ENCODE measurements at places on chromosomes 4 and X. TPM values are rescaled to one million over a fixed set of nuclear protein-coding genes. Genes with fewer than 3 reads are reported as not detected.

DNA sequence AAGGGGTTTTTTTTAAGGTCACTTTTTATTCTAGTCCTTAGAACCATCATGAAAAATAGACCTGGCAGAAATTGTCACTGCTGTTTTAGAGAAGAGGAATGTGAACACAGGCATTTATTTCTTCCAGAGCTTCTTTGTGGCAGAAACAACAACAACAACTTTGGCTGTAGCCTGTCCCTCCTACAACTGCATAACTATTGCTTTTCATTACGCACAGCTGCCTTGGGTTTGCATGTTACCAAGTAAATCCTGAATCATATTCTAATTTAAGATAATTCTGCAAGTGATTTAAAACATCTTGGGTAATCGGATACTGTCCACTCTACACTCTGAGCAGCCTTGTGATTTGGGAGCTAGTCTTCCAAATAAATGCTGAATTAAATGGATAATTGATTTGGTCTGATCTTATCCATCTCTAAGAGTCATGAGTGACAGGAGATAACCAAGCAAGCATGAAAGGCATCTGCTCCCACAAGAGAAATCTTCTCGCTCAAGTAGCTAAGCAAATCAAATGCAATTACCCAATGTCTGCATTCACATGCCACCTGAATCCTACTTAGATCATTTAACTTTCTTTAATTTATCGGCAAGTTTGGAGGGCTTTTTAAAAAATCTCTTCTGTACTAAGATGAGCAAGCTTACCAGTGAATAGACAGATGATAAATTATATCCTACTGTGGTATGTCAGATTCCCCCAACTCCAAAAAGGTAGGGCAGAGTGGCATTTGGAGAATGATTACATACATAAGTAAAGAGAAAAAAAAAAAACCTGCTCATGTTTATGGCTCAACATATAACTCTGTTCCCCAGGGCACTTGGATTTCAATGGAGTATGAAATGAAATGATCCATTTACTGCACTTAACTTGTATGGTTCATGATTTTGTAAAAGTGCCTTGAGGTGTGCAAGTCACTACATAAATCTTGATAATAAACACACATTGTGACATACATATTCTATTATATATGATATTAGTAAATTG, 73.6 kb downstream of the EGF start:
- no peak for DNase-seq
- H3K27me3 ChIP-seq, result no peaks in the 10 kb centered on the region
- H3K36me3 ChIP-seq, result no peaks in the 10 kb centered on the region
- no peaks in the 10 kb centered on the region for H3K4me1 ChIP-seq
- H3K4me3 ChIP-seq, result no peak overlapping the region

DNA sequence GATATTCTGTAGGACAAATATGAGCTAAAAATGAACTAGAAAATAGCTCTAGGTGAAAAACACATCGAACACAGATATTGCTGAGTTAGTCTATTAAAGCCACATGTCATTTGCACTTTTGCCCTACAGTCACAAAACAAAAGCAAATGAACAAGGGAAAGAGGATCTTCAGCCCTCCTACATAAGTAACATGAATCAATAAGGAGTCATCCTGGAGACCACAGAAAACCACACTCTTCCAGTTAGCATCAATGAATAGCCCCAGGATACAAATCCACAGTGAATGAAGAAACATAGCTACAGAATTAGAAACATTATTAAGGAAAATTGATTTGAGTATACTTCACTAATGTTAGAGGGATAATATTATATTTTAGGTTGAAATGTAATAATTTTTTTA, 311.4 kb downstream of the MAPK10 start:
- H3K4me1 ChIP-seq, result no peaks in the 10 kb centered on the region
- no peaks in the 10 kb centered on the region for H3K36me3 ChIP-seq
- no peak overlapping the region for H3K4me3 ChIP-seq

DNA sequence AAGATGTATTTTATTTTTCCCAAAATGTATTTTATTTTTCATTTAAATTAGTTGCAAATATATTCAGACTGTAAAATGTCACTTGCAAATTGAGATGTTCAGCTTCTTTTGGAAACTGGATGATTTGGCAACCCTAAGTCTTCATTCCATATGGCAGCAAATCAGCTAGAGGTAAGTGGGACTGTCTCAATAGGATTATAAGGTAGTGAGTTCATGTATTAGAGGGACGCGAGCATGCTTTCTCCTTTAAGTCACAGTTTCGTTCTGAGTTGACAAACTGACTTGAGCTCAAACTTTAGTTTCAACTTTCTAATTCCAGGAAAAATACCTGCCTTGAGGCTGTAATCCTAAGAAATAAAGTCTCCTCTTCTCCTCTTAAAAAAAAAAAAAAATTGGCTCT, 44.2 kb upstream of the TMEM131L start:
- DNase-seq, result no peak
- H3K4me3 ChIP-seq, result no peak overlapping the region
- H3K36me3 ChIP-seq, result no peaks in the 10 kb centered on the region
- H3K27me3 ChIP-seq, result no peaks in the 10 kb centered on the region
- H3K27ac ChIP-seq, result no peak overlapping the region

DNA sequence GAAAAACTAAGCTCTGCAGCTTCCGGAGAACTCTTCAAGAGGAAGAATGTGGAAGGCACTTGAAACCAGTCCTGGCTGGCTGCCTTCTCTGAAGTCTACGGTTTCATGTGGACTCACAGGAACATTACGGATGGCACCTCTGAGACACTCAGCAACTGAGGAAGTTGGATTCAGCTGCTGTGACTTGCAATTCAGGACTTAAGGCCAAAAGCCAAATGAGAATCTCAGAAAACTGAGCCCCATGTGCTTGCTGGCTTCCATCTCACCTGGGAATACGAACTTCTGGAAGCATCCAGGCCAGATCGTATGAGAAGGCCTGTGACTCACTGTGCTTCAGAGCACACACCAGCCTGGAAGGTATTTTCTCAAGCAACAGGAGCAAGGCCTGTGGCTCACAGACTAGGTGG, 107.8 kb upstream of the GPC4 start:
- no peak overlapping the region for H3K27ac ChIP-seq
- H3K4me3 ChIP-seq, result no peak overlapping the region
- H3K4me1 ChIP-seq, result no peaks in the 10 kb centered on the region

Gene FRMPD3
- total RNA-seq, result not detected

DNA sequence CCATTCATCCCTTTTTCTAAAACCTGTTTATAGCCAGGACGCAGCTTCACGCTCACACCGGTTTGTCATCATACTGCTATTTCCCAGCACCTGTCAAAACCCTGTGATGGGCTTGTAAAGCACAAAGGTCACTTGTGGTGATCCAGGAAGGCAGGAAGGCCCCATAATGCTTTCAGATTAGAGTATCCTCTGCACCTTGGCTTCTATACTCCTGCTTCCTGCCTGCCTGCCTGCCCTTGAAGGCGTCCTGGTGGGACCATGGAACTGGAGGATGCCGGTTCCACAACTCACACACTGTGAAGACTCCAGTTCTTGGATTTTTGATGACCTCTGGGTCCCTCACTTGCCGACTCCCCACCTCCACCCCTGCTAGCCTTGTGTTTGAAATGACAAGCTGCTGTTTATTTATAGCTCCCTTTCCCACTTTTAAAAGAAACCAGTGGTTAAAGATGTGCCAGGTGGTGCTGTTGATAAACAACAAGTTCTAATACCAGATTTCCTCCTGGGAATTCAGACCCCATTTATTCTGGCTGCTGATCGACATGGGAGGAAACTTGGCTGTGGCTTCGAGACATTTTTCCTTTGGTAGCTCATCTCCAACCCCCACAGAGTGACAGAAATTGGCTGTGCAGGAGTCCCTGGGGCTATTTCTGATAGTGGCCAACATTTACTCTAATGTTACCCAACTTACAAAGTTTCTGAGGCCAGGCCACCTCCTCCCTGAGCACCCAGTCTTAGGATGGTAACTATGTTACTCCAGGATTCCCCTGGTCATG, 211.5 kb downstream of the KDR start:
- H3K4me1 ChIP-seq, result no peaks in the 10 kb centered on the region
- H3K36me3 ChIP-seq, result no peaks in the 10 kb centered on the region
- H3K27ac ChIP-seq, result peak overlapping the region; percentile 38
- no peak overlapping the region for H3K4me3 ChIP-seq

DNA sequence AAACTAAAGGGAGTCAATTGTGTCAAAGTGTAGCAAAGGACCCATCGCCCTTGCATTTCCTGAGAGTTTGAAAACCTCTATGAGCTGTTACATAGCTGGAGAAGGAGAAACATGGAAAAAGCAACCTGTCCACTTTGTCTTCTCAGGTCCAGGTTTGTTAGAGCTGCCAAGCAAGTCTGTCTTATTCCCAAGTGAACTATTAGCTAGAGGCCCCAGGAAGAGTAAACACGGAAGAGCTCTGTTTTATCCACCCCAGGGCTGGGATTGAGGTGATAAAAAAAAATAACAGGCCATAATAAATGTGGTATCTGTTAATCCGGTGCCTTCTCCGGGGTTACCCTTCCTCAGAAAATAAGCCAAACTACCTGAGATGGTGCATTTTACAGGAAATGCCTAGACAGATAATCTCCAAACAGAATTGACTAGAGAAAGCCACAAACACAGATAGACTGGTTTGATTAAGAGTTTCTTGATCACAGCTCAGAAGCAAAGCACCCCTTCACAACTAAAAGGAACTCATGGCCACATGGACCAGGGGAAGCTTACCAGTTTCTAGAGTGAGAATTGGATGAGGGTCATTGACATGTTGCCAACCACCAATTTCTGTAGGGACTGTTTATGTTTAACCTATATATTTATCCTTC, 35.9 kb upstream of the RELL1 start:
- no peak overlapping the region for H3K4me3 ChIP-seq
- no peaks in the 10 kb centered on the region for H3K27me3 ChIP-seq
- no peak overlapping the region for H3K27ac ChIP-seq
- no peaks in the 10 kb centered on the region for H3K4me1 ChIP-seq
- DNase-seq, result no peak

DNA sequence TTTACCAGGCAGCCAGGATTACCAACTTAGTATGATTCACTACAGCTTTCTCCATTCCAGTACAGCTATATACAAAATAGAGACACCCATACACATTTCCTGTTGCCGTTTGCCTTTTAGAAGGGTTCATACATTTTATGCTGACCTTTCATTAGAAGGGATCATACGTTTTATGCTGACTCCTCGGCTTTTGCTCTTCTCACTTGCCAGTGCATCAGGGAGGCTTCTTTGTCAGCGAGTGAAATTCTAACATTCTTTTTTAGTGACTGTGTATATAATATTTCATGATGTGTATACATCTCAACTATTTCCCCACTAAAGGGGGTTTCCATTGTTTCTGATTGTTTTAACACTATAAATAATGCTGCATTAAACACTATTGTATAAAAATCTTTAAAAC, 552.6 kb downstream of the TRIML1 start:
- no peaks in the 10 kb centered on the region for H3K36me3 ChIP-seq
- no peak overlapping the region for H3K4me3 ChIP-seq
- H3K4me1 ChIP-seq, result no peaks in the 10 kb centered on the region

- H3K4me1 ChIP-seq, result no peaks in the 10 kb centered on the region
- no peaks in the 10 kb centered on the region for H3K27me3 ChIP-seq
- H3K36me3 ChIP-seq, result no peaks in the 10 kb centered on the region
- H3K4me3 ChIP-seq, result no peak overlapping the region
- H3K27ac ChIP-seq, result no peak overlapping the region
These were observed 196.5 kb upstream of the SLC7A11 start for GRCh38 chr4:138438608-138439007.

Gene RBMX2
- total RNA-seq, result 12.2 TPM

Gene CXCL9
- 0.53 TPM for total RNA-seq

DNA sequence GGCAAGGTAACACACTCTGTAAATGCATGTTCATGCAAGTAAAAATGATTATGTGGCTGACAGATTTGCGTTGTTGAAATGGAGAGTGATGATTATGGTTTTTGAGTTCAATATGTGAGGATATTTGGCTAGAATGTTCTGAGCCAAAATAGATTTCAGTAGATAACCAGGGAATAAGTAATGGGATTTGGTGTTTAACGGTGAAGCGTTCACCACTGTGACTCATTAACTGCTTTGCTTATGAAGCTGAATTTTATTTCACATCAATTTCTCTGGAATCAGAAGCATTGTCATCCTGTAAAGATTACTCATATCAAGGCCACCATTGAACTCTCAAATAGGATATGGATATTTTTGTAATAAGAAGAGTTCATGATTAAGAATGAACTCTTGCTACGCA, 11.7 kb downstream of the AFP start:
- no peak for DNase-seq
- no peak overlapping the region for H3K4me3 ChIP-seq
- H3K4me1 ChIP-seq, result no peaks in the 10 kb centered on the region
- peaks cover 21% of the 10 kb centered on the region for H3K27me3 ChIP-seq
- no peaks in the 10 kb centered on the region for H3K36me3 ChIP-seq

Gene PWWP3B
- 10.9 TPM for total RNA-seq

Gene VSIG4
- total RNA-seq, result 4.9 TPM

DNA sequence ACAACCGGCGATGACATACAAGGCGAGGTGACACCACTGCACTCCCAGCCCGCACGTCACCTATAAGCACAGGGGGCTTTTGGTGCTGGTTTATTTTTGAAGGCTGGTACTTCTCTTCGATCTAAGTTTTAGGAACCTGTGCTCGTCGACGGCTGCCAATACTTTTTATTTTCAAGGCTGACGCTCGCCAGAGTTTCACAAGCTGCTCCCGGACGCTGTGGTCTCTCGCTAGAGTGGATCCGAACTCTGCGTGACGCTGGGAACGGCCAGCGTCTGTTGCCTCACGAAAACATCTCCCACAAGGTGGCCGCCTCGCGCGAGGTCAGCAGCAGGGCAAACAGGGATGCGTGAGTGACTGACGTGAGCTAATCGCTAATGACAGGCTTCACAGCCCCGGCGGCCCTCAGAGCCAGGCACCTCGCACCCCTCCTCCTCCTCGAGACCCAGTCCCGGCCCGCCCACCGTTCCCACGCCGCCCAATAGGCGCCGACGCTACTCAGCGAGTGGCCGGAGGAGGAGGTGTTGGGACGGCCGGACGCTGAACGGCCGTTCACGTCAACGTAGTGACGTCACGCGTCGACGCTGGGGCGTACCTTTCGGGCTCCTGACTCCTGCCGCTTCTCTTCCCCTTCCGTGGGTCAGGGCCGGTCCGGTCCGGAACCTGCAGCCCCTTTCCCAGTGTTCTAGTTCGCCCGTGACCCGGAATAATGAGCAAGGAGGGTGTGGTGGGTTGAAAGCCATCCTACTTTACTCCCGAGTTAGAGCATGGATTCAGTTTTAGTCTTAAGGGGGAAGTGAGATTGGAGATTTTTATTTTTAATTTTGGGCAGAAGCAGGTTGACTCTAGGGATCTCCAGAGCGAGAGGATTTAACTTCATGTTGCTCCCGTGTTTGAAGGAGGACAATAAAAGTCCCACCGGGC, at the start of gene CLCN3:
Gene CLCN3, plus strand, starts transcription at position 621 of the 922 bp plus-strand sequence. CDS start 15,351 bp downstream, outside the sequence.
- peak within 1 kb of the TSS; percentile 76 for H3K4me3 ChIP-seq
- H3K27ac ChIP-seq, result peak within 1 kb of the TSS; percentile 95
- peak; percentile 97 for DNase-seq
- H3K4me1 ChIP-seq, result peaks cover 18% of the 10 kb centered on the region
- H3K27me3 ChIP-seq, result no peaks in the 10 kb centered on the region

Gene NAT8L
- total RNA-seq, result 0.51 TPM
